ENCODE measurements at places on chromosomes 2 and 18. TPM values are rescaled to one million over a fixed set of nuclear protein-coding genes. Genes with fewer than 3 reads are reported as not detected.

The ZAP70 gene
- 2.0 TPM for total RNA-seq

The PIEZO2 gene
- total RNA-seq: 3.5 TPM

The L3MBTL4 gene
- 49.9 TPM for total RNA-seq

The LYPD6B gene
- 0.72 TPM for total RNA-seq

The UGT1A5 gene
- not detected for total RNA-seq

The INHBB gene
- 4.0 TPM for total RNA-seq

The C2orf72 gene
- not detected for total RNA-seq

The RAB27B gene
- 0.05 TPM for total RNA-seq

The GKN2 gene
- not detected for total RNA-seq

The MPP4 gene
- not detected for total RNA-seq

The FEV gene
- 0.11 TPM for total RNA-seq

The NEURL3 gene
- not detected for total RNA-seq

The CCDC85A gene
- 2.1 TPM for total RNA-seq

The IL37 gene
- total RNA-seq: not detected

The AFF3 gene
- 20.0 TPM for total RNA-seq

The DSG4 gene
- not detected for total RNA-seq

The GPD2 gene
- total RNA-seq: 22.2 TPM

Data from ovary (tissue), 10 donors.